Neural crest cell (in vitro differentiated cells): ENCODE measurements at places on chromosomes 7 and 10. TPM values are rescaled to one million over a fixed set of nuclear protein-coding genes. Genes with fewer than 3 reads are reported as not detected.

DNA sequence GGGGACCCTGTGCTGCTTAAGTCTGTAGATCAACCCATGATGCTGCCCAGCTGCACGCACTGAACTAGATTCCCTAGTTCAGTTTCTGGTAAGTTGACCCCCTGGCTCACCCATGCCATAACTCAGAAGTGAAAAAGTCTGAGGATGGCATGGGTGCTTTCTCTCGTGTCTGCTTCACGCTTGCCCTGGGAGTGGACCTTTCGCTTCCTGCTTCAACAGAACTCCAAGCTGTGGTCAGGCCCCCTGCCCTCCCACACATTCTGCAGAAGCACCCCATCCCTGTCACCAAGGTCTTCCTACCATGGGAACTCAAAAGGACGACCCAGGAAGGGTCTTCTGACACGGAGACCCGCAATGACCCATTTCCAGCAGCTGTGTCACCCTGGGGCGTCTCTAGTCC, 39.9 kb downstream of the LRRC18 start:
- no peak for DNase-seq

The AEBP1 gene
- total RNA-seq: 70.5 and 72.6 TPM in 2 replicates

GRCh38 chr7:33589911-33590310, 315.4 kb upstream of the BMPER start:
- DNase-seq: no peak

The PLXNA4 gene
- 21.7 and 22.9 TPM in 2 replicates for total RNA-seq

GRCh38 chr10:15461353-15462108, 90.4 kb upstream of the FAM171A1 start:
- DNase-seq: no peak

GRCh38 chr7:20513341-20513740, 102.1 kb upstream of the ABCB5 start:
- DNase-seq: no peak

The TMEM184A gene
- not detected in 2 replicates for total RNA-seq

DNA sequence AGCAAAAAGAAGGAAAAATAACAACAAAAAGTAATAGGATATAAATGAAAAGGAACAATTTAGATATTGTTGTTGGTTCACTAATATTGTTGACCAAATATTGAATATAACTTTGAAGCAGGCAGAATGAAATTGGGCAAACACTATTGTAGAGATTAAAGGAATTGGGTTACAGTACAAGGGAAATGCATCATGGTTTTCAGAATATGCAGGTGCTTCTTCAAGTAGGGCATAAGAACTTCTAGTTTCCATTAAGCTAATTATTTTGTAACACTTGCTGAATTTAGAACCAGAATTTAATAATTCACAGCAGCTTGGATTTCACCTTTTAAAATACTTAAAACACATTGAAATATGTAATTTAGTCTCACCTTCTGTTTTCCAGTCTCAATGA, 36.5 kb downstream of the RPA3 start:
- no peak for DNase-seq

DNA sequence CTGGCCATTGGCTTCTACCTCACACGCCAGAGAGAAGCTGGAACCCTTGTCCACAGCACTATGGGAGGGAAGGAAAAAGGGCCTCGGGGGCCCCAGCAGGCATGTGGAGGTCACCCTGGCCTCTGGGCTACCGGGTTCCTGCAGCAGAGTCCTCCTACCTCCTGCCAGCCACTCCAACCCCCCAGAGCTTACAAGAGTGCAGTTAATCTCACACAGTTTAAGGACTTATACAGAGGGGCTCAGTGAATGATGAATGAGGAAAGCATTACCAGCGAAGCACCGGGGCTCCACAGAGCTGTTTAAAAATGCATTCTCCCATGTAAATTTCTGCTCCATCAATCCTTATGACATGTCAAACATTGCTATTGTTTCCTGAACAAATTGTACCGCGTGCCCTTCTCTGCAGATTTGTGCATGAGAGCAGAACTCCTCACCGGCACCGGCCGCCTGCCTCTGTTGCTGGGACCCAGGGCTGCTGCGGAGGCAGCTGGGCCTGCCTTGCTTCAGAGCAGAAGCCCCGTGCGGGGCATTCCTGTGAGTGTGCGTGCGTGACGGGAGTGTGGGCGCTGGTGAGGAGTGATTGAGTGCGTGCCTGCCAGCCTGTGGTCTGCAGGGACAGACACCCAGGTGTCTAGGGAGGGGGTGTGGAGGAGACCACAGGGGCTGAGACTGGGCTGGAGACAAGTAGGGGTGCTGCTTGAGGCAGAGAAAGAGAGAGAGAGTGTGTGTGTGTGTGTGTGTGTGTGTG, 52.8 kb downstream of the C10orf105 start:
- DNase-seq: no peak

- DNase-seq: no peak
Observed at GRCh38 chr10:127880557-127880956, 12.2 kb downstream of the CLRN3 start.

- DNase-seq: no peak
Observed at GRCh38 chr7:132199626-132200025, 376.6 kb downstream of the PLXNA4 start.

- DNase-seq: no peak
Observed at GRCh38 chr10:97117372-97117771, 68.4 kb downstream of the SLIT1 start.

The ZNF25 gene
- total RNA-seq: 5.8 and 6.1 TPM in 2 replicates

The TAS2R3 gene
- total RNA-seq: 1.8 and 2.2 TPM in 2 replicates

GRCh38 chr10:86077871-86078638, 288.5 kb downstream of the GRID1 start:
- DNase-seq: no peak

DNA sequence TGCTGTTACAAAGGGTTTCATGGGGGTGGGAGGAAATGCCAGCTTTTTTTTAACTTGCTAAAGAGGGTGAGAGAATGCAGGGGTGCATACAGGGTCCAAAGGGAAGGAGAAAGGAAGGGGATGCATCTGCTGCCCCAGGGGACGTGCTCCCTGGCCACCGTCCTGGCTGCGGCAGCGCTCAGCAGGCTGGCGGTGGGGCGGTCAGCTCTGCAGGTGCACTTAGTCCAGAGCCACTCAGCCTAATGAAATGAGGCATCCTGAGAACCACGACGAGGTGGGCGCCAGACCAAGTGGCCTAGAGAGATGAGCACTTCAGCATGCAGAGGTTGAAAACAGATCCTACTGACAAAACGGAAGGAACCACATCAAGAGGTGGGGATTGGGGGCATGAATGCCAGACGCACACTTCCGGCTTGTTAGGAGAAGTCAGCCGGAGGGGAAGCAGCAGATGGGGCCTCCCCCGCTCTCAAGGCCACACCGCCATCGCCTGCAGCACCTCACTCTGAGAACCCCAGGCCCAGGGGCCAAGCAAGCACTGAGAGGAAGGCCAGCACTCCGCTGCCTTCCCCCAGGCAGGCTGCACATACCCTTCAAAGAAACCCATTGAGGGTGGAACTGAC, 94.5 kb downstream of the MAD1L1 start:
- DNase-seq: peak; percentile 43

The WNT8B gene
- total RNA-seq: 3.8 and 4.2 TPM in 2 replicates
